Right atrium auricular region (tissue), 2 donors: ENCODE measurements at places on chromosomes 16 and 17. TPM values are rescaled to one million over a fixed set of nuclear protein-coding genes. Genes with fewer than 3 reads are reported as not detected.

The KCNH6 gene
- not detected for total RNA-seq

The ZNF778 gene
- total RNA-seq, result 5.7 TPM

The ABAT gene
- 9.8 TPM for total RNA-seq

The CDK5RAP3 gene
- 45.4 TPM for total RNA-seq

The CACNG5 gene
- not detected for total RNA-seq

The ZNF624 gene
- 0.78 TPM for total RNA-seq

The SP6 gene
- 2.7 TPM for total RNA-seq

The DNAH9 gene
- total RNA-seq, result 0.63 TPM

The GAST gene
- not detected for total RNA-seq

DNA sequence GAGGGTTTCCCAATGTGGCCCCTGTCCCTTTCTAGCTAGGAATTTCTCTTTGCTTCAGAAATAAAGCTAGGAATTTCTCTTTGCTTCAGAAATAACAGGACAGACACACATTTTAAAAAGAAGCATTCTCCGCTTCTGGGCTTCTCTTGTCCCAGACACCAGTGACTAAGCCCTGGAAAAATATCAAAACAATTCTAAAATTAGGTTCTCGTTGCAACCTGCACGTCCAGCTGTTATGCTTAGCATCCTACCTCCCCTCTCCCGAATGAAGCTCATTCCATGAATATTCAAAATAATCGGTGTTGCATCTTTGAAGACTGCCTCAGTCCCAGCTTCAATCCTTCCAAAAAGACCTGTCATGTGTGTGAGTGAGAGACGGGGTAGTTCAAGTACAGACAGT lies 45.6 kb upstream of the WSCD1 start:
- DNase-seq, result no peak

- DNase-seq, result no peak
Observed at GRCh38 chr16:70730944-70731343, 45.1 kb upstream of the MTSS2 start.

DNA sequence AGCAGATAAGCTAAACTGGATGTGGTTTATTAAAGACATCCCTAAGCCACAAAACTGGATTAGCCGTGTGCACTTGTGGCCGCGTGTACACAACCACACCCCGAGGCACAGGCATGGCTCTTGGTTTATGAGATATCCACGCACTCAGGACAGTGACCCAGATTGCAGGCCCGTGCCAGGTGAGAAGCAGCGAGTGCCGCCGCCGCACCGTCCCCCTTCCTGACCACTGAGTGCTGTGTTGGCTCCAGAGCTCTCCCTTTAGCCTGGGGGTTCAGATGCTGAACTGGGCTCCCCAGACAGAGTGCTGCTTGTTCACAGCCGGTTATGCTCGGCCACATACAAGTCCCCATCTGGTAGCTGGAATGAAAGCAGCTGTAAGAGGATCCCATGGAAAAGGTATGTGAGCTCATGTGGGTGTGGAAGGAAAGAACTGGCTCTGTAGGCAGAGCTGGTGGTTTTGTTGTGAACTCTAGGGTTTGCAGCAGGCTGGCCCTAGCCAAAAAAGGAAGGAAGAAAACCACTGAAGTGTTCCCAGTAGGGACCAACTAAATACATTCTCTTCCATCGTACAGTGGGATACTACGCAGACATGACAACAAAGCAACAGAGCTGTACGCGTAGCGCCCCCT lies 29.5 kb downstream of the KNOP1 start:
- DNase-seq, result no peak

DNA sequence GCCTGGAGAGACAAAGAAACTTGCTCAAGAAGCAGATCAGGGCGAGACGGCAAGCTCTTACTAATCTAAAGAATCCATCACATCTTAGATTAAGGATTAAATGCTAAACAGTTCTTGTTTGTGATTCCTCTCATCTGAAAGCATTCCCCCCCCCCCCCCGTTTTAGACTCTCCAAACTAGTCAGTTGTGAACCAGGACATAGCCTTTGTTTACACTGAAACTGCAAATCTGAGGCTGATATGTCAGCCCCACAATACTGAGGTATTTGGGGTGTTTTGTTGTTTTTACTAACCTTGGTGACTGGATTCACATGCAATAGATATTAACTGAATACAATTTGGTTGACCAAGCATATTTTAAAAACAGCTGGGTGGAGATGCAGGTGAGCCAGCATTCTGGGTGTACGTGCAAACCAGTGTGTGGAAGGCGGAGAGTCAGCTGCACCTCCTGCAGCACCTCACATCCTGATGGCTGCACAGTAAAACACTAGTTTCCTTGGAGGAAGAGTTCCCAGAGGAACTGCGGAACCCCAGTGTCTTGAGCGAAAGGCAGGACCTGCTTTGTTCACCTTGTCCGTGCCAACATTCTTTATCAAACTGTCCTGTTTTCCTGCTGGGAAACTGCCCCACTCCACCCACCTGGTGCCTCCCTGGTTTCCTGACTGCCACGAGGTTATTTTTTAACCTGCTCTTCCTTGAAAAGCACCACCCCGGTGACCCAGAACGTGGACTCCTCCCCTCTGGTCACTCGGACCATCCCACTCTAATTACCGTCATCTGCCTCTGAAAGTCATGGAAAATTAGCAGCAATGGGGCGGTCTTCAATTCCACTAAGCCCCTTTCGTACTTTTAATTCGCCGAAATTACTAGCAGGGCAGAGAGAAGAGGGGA lies 1.2 kb upstream of the YPEL2 start:
- peak; percentile 77 for DNase-seq

- no peak for DNase-seq
Observed at GRCh38 chr17:67571478-67571877, 146.3 kb upstream of the NOL11 start.

DNA sequence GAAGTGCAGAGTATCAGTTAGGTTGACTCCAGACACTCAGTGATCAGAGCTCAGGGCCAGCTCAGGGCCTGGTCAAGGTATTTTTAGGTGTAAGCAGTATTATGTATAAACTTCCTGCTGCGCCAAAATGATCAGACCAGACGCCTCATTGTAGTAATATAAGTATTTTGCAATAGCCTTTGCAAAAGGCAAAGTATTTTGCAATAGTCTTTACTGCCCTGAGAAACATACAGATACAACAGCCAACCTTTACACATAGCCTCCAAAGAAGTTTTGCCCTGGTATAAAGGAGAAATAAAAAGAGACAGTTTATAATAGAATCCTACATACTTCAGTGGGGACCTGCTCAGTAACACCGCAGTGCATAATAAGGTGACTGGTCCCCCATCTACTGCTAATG lies 333.0 kb upstream of the EEF2KMT start:
- no peak for DNase-seq

DNA sequence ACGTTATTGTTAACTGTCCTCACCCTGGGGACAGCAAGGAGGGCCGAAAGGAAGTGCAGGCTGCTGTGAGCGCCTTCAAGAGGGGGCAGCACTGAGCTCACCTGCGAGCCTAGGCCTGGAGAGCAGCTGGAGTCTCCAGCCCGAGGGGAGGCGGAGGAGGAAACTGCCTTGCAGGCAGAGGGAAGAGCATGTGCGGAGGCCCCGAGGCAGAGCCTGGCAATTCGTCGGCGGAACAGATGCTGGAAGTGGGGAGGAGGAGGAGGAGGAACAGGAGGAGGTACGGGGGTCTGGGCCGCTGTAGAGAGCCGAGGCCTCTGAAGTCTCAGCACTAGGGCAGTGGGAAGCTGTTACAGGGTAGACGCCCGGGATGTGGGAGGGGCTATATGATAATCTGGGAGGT lies 49.6 kb upstream of the PLCG2 start:
- DNase-seq, result no peak

DNA sequence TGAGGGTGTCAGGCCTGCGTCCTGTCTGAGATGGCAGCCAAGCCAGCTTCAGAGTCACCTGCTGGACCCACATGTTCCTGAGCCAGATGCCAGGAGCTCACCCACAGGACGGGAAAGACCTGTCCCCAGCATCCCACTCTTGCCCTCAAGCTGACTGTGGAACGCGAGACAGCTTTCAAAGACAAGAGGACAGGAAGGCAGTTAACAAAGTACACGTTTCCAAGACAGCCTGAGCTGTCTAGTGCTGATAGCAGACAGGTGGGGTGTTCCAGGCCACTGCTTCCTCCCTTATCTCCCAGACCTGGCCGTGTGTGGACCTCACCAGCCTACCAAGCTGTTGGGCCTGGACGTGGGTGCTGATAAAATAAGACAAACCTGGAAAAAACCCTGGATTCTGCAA lies 13.2 kb downstream of the CMTM3 start:
- DNase-seq, result no peak

- DNase-seq, result peak; percentile 76
Observed at GRCh38 chr16:87806641-87807546, 41.1 kb upstream of the KLHDC4 start.

GRCh38 chr16:24821129-24821528 lies 24.6 kb upstream of the SLC5A11 start:
- DNase-seq, result no peak

GRCh38 chr16:59385491-59385890 lies 651.4 kb upstream of the GOT2 start:
- no peak for DNase-seq

DNA sequence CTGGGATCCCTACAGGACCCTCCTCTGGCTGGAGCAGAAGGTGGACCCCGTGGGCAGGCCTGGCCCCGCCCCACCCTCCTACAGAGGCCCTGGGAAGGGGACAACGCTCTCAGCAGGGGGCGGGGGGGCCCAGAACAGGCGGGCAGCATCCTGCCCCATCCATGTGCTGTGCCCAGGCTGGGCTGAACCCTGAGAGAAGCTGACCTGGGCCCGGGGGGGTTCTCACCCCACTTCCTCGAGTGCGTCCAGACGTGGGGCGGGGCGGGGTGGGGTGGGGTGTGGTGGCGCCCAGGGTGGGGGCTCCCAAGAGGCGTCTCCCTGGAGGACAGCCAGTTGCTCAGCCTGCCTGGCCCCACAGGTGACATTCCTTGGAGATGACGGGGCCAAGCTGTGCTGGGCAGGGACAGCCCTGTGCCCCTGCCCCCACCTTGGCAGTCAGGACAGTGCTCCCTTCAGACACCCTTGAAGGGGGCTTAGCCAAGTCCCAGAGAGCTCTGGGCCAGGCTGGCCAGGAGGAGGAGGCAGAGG lies 390 bp upstream of the UNC13D start:
- DNase-seq, result no peak
